NCI-H2171 treated with DMSO at 0.1 percent for 48 hours (cell line): ENCODE measurements at places on chromosomes 4 and X.

GRCh38 chrX:7143941-7144525, 3.5 kb upstream of the STS start:
- no peak for DNase-seq

DNA sequence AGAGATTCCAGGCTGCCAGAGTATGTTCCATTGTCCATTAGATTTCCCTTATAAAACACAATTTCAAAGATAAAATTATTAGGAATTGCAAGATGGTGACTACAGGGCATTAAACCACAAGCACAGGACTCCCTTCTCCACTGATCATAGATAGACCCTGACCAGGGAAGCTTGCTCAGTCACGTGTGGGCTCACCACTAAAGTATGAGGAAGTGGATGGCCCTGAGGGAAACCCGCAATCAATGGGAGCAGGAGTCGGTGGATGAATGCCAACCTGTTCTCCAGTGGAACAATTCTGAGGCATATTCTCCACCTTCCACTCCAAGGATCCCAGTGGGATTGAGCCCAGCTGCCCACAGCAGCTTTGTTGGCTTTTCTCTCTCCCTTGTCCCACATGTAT, 515.7 kb downstream of the BCOR start:
- no peak for DNase-seq

- DNase-seq, result no peak
Measured at GRCh38 chr4:94519925-94520789, 68.4 kb downstream of the PDLIM5 start.

DNA sequence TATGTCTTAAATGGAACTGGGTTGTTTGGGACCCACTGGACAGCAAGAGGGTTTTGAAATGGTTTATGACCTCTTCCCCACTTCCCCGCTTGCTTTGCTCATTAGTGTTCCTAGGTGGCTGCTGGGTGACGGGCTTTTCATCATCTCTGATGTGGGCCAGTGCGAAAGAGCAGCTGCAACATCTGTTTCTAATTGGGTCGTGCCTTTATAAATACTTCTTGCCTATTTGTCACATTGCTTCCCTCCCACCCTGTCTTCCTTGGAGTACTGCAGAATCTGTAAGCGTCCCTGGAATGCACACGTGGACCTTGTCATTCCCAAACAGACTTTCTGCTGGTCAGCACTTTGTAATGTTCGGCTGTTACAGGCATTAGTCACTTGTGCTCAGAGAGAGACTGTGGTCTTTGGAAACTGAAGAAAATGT, 35.2 kb downstream of the SEPTIN11 start:
- DNase-seq, result no peak

GRCh38 chrX:102765809-102766208, 45.3 kb downstream of the GPRASP3 start:
- DNase-seq, result no peak

GRCh38 chrX:147848543-147849443, 62.9 kb upstream of the FMR1 start:
- no peak for DNase-seq
